ENCODE measurements at places on chromosomes 13 and 19.

DNA sequence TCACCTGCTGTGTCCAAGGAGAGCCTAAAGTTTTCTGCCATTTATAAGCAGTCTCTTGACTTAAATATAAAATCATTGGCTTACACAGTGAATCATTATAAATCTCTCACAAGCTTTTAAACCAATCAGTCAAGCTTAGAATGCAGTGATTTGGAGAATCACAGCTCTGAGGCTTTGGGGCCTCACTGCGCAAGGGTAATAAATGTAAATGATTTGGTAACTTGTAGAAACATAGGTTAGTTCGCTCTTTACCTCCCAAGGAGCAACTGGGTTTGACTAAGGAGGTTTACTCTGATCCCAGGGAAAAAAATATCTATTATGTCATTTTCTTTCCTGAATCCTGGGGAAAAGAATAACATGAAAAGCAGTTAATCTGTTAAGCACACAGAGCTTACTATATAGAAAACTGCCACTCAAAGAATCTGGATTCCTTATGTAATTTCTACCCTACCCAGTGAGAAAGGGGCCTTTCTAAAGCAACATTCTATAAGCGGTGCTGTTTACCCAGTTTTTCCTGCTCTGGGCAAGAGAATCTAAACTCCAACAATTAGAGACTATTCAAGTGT lies 128.2 kb downstream of the MZT1 start:
- DNase-seq, result no peak

DNA sequence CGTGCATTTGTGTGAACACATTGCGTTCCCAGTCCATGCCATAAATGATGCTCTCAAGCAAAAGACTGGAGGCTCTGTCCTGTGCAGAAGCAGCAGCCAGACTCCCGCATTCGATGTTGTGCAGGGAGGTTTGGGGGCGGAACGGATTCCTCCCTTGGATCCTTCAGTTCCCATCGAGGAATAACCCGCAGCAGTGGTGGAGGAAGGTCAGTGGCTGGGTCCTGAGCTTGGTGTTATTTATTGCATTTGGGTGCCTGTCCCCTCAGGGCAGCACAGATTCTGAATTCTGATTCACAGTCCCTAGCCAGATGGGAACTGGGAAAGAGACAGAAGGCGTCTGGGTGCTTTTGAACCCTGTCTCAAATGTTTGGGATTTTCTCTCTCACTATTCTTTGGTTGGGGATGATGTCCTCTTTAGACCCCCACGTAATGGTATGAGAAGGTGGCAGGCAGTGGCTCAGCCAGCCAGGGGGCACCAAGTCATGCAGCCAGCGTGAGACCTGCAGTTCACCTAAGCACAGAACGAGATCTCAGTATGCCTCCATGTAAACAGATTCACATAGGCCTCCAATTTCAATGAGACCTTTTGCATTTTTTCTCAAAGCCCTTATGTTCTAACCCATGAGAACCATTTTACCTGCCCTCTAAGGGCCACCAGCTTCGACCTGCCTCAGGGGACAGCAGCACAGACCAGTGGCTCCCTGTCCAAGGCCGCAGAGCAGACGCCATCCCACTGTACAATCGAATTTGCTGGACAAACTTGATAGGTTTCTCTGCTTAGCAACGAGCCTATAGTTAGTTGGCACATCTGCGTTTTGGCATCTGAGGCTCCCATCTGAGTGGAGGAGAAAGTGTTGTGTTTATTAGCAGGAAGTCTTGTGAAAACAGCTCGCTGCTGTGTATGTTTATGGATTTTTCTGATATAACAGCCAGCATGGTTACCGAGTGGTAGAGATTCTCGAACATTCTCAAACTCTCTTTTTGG lies 17.8 kb downstream of the KCTD15 start:
- no peak for DNase-seq

DNA sequence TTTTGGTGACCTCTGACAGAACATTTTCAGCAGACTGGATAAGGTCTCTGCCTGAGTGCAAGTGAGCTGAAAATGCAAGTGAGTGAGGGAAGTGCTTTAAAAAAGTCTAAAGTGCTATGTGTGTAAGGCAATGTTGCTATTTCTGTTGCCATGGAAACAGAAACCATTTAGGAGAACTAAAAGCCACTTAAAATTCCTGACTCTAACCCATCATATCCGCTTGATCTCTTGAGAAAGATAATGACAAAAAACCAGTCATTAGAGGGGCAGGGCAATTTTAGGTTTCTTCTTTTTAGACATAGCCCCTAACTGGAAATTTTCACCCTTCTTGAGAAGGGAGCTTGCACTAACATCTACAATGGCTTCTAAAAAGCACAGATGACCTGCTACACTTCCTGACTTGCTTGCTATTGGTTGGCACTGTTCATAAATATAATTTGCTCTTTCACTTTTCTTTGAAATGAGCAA lies at the start of gene CYSLTR2:
TSS of gene CYSLTR2 (plus strand) at position 458 of the 468 bp plus-strand sequence. CDS start 52,889 bp downstream, outside the sequence.
- DNase-seq, result no peak

GRCh38 chr19:1871140-1871597 lies 7.8 kb upstream of the KLF16 start:
- DNase-seq, result no peak

DNA sequence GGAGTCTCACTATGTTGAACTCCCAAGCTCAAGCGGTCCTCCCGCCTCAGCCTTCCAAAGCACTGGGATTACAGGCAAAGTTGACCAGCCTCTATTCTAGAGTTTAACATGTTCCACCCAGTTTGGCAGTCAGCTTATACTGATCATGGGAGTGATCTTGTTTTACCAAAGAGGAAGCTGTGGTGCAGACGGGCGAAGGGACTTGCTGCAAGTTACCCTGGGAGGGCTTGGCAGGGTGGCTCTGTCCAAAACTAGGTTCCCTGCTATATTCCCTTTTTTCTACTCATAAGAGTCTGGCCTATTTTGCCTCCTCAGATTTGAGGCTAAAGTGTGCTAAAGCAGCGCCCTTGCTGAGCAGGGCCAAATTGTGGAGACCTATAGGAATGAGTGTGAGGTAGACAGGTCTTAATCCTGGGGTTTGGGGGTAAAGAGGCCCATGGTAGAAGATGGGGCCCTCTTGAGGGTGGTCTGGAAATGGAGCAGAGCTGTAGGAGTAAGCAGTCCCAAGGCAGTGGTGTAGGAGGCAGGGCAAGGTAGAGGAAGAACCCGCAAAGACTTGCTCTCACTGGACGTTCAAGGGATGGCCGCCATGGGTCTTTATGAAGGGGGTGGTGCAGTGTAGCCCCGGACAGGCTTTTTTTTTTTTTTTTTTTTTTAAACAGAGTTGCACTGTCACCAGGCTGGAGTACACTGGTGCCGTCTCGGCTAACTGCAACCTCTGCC lies 3.3 kb downstream of the RPS19 start:
- no peak for DNase-seq

GRCh38 chr19:18726846-18727245 lies 43.4 kb downstream of the CRTC1 start:
- no peak for DNase-seq

DNA sequence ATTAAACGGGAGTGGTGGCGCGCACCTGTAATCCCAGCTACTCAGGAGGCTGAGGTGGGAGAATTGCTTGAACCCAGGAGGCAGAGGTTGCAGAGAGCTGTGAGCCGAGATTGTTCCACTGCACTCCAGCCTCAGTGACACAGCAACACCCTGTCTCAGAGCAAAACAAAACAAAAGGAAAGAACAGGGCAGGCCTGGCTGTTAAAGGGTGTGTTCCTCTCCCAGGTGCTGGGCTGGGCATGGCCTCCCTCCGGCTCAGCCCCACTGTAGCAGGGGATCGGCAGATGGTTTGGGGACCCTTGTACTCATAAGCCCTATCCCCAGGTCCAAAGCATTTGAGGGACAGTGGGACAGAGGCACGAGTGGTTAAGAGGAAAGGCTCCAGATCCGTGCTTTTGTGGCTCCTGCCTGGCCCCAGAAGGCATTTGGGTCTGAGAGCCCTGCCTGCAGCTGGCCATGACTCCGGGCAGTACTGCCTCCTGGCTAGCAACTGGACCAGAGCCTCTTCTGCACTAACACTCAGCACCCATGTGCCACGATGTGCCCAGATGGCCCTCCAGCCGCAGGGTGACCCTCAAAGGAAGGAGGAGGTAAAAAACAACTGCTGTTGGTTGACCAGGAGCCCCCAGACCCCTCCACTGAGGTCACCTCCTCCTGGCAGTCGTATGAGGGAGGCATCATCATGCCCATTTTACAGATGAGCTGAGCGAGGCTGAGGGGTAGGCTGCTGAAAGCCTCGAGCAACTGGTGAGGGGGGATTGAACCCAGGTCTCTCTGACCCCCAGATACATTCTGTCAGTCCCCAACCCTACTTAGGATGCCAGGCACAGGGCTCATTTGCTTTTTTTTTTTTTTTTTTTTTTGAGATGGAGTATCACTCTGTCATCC lies 10.0 kb downstream of the RFX1 start:
- DNase-seq, result no peak

Measured in ACHN (cell line).